ENCODE measurements at places on chromosomes 16 and 17.

DNA sequence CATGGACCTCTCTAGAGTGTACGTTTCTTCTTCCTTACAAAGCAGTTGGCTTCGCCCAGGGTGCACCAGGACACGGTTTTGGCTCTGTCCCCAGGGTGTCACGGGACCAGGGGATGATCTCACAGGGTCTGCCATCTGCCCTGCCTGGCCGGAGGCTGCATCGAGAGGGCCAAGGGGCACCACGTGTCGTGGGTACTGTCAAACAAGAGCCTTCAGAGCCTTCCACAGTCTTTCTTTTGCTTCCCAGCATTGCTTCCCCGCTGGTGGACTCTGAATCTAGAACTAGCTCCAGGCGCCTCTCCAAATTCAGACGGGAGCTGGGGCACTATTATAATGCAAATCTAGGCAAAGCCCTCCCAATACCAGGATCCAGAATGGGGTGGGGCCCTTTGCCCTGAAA, 47.9 kb downstream of the MAPT start:
- peak; percentile 49 for DNase-seq

DNA sequence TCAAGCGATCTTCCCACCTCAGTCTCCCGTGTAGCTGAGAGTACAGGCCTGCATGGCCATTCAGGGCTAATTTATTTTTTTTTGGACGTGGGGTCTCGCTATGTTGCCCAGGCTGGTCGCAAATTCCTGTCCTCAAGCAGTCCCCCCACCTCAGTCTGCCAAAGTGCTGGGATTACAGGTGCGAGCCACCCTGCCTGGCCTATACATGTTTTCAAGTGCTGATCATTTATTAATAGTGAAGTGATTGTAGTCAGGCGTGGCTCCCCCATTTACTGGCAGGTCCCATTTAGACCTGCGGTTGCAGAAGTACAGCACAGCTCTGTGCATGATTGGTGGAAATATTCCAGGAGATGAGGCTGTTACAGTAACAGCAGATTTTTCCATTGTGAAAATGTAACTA, 8.4 kb downstream of the FOXK2 start:
- DNase-seq, result no peak

GRCh38 chr17:71505200-71505599, 615.6 kb upstream of the SOX9 start:
- DNase-seq, result no peak

- no peak for DNase-seq
Measured at GRCh38 chr16:73483076-73483791, 435.3 kb upstream of the ZFHX3 start.

GRCh38 chr16:50644729-50645128, 36.4 kb downstream of the SNX20 start:
- no peak for DNase-seq

- DNase-seq, result no peak
Measured at GRCh38 chr16:19831678-19832077, 53.0 kb downstream of the GPRC5B start.

GRCh38 chr16:8962393-8963009, 1.2 kb downstream of the USP7 start:
- DNase-seq, result no peak

GRCh38 chr17:12406623-12407215, 259.0 kb upstream of the MYOCD start:
- DNase-seq, result no peak

DNA sequence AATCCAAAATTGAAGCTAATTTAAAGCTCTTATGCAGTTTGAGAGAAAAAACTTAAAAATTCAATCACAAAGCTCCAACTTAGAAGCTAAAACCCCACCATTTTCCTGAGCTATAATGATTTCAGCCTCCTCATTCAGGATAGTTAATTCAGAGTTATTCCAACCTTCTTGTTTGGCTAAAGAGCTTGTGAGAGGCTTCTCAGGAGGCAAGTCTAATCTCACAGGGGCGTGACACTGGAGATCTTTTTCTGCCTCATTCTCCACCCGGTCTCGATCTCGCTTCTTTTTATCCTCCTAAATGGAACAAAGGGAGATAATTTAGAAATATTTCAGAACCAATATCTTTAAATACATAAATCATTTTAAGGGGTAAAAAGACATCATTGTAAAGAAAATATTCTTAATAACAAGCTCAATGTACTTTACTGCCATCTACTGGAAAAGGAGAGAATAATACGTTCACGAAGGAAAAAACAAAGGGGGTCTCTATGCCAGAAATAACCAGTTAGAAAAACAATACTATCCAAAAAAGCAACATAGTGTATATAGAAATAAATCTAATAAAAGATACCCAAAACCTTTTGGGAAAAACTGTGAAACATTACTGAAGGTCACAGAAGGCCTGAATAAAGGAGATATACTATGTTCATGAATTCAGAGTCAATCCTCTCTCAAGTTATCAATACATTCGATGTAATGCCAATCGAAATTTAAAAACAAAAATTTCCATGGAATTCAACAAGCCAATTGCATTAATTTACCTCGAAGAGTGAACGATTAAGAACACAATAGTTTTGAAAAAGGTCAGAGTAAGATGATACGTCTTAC, 13.9 kb downstream of the BRD7 start:
- DNase-seq, result no peak

GRCh38 chr16:54286366-54287130, at the start of gene IRX3:
IRX3 (minus strand) TSS chr16:54286787; CDS start chr16:54286050, 737 bp downstream.
- DNase-seq, result peak; percentile 86

DNA sequence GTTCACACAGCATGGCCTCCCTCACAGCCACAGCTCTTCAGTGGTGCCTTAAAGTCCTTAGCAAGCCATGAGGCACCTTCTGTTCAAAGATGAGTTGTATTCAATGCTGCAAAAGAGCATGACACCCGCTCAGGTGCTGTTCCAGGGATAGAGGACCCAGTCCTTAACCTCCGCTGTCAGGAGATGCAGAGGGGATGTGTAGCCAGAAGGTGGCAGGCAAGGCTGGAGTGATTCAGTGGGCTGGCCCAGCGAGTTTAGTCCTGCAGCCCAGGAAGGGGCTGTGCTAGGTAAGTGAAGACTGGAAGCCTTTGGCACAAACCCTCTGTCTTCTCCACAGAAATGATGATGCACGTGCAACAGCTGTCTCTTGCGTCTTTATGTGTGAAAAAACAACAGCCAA, 25.0 kb upstream of the ADAM11 start:
- no peak for DNase-seq

DNA sequence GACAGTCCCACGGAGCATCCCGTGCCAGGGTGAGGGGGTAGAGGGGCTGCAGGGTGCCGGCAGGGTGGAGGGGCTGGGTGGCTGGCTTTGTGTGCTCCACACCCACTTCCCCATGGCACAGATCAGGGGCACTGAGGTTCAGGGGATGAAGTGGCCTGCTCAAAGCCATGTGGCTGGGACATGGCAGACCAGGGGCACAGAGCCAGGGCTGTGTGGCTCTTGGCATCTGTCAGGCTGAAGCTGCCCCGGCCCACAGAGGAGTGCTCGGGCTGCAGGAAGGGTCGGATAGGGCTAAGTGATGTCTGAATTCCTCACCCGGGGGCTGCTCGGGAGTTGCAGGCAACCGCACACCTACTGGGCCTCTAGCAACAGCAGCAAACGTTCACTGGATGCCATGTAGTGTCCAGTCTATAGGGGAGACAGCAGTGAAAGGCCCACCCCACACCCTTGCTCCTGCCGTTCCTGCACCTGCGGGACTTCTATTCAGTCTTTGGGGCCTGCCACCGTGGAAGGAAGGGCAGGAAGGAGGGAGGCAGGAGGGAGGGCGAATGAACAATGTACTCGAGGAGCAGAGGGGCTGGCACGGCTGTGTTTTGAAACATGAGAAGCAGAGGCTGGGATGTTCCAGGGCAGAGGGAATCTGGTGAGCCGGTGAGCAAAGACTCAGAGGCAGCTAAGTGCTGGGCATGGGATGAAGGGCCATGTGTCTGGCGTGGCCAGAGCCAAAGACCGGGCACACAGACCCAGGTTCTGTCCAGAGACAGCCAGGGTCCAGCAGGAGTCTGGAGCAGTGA, 15.1 kb downstream of the SLC5A10 start:
- peak; percentile 28 for DNase-seq

DNA sequence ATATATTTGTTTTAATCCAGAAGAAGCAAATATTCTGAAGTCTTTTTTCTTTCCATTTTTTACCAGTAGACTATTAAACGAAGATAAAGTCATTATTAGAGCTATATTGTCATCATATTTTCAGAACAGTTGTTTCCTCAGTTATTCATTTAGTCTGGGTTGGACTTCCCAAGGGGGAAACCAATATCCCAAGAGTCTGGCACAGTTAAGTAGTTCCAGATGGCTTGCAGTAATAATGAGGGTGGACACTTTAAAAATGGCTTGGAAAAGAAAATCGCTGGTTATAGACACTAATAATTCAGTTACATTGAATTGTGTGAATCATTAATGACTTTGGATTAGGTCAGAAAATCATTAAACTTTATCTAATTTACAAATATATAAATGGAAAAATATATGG, 3.9 kb downstream of the PPM1E start:
- DNase-seq, result no peak

GRCh38 chr16:82013139-82013538, 1.9 kb upstream of the SDR42E1 start:
- no peak for DNase-seq

GRCh38 chr17:34633351-34633750, 54.0 kb downstream of the TMEM132E start:
- peak; percentile 25 for DNase-seq

DNA sequence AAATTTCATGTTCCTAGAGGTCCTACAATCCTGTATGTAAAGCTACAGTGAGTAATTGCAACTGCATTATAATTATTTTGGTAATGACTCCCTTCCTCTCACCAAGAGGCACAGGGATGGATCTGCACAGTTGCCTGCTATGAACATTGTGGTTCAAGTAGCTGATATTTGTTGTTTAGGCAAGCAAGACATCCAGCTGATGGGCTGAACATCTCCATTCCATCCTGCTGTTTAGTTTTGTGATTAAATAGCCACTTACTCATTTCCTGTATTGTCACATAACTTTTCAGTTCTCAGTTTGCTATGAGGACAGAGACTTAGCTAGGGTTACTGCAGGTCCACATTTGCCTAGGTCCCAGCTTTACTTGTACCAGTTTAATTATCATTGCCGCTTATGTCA, 181.2 kb upstream of the TBX2 start:
- no peak for DNase-seq

DNA sequence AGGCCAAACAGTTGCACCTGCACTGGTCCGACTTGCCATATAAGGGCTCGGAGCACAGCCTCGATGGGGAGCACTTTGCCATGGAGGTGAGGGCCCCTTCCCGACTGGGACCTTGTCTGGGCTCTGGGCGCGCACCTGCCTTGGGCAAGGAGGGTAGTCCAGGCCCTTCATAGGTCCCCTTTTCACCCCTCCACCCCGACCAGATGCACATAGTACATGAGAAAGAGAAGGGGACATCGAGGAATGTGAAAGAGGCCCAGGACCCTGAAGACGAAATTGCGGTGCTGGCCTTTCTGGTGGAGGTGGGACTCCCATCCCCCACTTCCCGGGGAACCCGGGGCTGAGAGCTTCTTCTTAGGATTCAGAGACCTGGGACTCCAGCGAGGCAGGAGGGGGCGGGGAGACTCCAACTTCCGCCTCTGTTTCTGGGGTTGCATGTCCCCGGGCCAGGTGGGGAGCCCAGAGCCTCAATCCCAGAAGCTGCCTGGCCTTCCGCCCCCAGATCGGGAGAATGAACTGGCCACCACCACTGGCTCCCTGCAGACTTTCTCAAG, 7.8 kb downstream of the CA4 start:
- DNase-seq, result no peak

DNA sequence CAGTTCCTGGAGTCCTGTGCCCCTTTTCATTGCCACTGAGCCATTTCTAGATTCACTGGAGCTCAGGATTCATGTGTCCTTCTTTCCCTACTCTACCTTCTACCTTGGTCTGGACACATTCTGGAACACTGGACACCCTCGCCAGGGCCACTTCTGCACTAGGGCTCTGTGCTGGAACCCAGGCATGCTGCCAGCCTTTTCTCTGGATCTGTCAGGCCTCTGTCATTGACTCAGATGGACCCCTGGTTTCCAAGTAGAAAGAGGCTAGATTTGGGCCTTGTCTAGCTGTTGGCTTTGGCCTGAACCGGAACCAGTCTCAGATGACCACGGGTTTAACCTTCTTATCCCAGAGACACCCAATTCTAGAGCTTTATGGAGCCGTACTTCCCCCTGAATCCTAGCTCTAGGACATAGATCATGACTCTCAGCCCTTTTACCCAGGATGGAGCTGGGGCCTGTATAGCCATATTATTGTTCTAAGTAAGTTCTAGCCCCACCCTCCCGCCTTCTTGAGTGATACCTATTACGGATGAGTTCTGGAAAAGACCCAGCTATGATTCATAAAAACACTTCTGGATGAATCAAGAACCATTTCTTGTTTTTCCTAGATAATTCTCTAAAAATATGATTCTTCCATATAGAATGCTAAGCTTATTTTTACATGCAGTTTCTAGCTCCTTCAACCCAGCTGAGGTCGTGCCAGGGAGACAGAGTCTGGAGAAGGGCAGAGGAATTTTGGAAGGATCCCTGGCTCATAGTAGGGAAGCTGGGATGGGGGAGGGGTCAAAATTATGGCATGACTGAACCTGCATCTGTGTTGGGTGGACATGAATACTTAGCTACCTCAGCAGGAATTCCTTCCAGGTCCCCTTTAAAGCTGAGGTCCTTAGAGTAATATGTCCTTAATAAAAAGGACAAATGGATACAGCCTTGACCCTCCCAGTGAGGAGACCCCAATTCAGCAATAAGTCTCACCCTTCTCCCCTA, 1.1 kb upstream of the CHRNB1 start:
- DNase-seq, result no peak

- no peak for DNase-seq
Measured at GRCh38 chr16:71767060-71767900, 41.4 kb downstream of the AP1G1 start.

DNA sequence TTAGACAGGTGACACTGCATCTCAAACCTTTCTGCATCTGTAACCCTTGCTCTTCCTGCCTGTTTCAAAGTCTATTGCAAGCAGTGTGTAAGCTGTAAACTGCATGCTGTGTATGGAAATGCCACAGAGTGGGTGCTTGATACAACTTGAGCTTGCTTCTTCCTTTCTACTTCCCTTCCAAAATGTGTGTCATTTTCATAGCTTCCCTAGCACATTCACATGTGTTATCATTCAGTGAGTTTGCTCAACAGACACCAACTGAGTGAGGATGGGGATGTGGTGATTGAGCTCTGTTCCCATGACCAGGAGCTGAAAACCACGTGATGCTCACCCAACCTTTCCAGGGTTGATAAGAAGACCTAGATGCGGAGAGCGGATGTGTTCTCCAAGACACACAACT, 111.1 kb downstream of the VAT1L start:
- no peak for DNase-seq

All from NCI-H1092 (cell line).